ENCODE measurements at places on chromosomes 5 and 9. TPM values are rescaled to one million over a fixed set of nuclear protein-coding genes. Genes with fewer than 3 reads are reported as not detected.
A peak's percentile ranks its signal among the peaks of the same experiment; 100 is the strongest.

Gene PCDHAC2
- 2.1 TPM for total RNA-seq

Gene TEX48
- not detected for total RNA-seq

Gene FST
- total RNA-seq = 23.0 TPM

DNA sequence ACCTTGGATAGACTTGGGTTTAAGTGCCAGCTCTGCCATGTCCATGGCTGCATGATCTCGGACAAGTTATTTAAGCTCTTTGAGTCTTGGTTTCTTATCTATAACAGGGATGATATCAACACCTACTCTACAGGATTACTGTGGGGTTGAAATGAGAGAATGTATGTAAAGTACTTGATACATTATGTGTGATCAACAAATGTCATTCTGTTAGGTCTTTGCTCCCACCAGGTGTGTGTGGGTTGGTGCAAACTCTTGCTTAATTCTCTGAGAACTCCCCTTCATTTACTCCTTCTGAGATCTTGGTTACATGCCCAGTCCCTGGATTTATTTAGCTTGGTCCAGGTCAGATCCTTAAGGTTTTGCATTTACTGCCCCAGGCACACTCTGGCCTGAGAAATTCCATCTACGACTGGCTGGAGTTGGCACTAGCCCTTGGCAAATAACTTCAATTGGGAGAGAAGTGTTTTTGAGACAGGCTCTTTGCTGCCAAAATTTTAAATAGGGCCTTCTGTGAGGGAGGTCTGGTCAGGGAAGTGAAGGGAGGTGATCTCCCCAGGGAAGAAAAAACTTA lies 63.5 kb upstream of the KLF9 start:
- H3K27me3 ChIP-seq = no peaks in the 10 kb centered on the region
- no peak for DNase-seq
- peak overlapping the region; percentile 94 for H3K27ac ChIP-seq
- no peaks in the 10 kb centered on the region for H3K36me3 ChIP-seq
- peaks cover 45% of the 10 kb centered on the region for H3K4me1 ChIP-seq
- H3K4me3 ChIP-seq = no peak overlapping the region

- H3K4me3 ChIP-seq = no peak overlapping the region
- no peaks in the 10 kb centered on the region for H3K27me3 ChIP-seq
- peaks cover 7% of the 10 kb centered on the region for H3K36me3 ChIP-seq
- H3K27ac ChIP-seq = no peak overlapping the region
- DNase-seq = no peak
These were observed 6.5 kb downstream of the RPS6 start for GRCh38 chr9:19373527-19373926.

GRCh38 chr5:516338-516925 lies 7.8 kb downstream of the SLC9A3 start:
- H3K27me3 ChIP-seq = no peaks in the 10 kb centered on the region
- H3K4me3 ChIP-seq = no peak overlapping the region
- H3K4me1 ChIP-seq = no peaks in the 10 kb centered on the region
- no peak for DNase-seq
- H3K27ac ChIP-seq = no peak overlapping the region

DNA sequence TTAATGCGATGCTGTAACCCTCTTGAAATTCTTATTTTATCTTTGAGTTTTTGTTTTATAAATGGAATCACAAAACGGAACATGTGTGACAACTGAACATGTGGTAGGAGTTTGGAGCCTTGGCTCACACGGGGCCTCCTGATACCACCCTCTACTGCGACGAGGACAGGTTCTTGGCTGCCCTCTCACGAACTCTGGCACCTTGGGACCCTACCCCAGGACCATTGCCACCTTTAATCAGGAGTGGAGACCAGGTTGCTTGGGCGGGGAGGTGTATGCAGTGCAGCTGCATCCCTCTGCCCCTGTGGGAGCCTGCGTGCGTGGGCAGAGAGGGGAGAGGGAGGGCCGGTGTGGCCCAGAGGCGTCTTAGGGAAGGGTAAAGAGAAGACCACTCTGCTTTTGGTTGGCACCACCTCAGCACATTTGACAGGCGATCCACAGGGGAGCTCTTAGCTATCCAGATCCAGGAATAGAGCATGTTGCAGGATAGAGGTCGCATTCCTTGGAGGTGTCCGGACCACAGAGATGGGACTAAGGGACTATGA lies 753.9 kb upstream of the PTPRD start:
- no peaks in the 10 kb centered on the region for H3K4me1 ChIP-seq
- no peak overlapping the region for H3K4me3 ChIP-seq
- no peak for DNase-seq
- H3K27ac ChIP-seq = no peak overlapping the region
- no peaks in the 10 kb centered on the region for H3K36me3 ChIP-seq
